ENCODE measurements at places on chromosomes 12 and 14.

DNA sequence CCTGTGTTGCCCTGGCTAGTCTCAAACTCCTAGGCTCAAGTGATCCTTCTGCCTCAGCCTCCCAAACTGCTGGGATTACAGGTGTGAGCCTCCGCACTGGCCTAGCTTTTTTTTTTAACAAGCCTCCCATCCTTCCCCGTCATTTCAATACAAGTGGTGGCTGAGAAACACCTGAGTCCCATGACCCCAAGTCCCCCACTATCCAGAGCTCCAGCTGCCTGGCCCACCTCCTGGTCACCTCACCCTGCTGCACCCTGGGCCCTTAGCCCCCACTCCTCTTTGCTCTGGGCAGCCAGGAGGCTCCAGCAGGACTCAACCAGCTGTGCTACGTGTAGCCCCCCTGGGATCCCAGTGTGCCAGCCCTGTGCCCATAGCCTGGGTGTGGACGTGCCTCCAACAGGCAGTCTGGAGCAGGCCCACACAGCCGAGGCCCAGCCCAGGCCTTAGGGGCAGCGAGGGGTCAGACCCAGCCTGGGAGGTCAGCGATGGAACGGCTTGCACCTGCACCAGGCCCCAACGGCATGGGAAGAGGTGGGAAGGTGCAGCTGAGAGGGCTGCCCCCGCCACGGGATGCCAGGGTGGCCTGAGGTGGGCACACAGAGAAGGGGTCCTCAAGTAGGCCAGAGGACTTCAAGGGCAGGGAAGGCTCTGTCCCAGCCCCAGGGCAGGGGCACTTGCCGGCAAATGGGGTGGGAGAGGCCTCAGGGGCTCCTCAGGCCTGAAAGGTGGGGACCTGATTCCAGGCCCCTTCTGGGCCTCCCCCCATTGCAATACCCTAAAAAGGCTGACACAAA, 6.5 kb downstream of the AHNAK2 start:
- no peak for DNase-seq

- no peak for DNase-seq
These were observed 158.0 kb downstream of the RIMBP2 start for GRCh38 chr12:130557886-130558765.

DNA sequence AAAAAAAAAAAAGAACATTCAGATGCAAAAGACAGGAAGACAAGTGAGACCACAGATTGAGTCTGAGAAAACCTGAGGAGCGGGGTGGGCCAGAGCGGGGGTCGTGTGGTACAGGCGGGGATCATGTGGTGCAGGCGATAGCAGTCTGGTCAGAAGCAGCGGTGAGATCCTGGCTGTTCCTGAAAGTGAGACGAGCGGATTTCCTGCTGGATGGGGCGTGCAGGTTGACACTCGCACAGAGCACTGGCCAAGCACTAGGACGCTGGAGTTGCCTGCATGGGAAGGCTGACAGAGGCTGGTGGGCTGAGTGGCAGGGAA, 35.7 kb downstream of the CDC42BPB start:
- DNase-seq, result no peak

DNA sequence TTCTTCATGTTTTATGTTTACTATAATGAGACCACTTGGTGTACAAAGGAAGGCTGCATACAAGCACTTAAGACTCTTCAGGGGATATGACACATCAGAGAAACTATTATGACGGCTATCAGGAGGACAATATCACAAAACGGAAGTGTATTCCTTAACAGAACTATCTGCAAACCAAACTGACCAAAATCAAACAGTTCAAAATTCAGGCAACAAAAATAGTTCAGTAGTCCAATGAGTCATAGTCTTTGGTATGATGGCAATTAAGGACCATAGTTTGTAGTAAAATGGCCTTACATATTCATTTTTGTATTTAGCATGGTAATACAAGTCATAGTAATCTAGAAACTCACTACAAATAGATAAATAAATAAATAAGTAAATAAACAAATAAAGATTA, 1638.7 kb upstream of the SEL1L start:
- DNase-seq, result no peak

GRCh38 chr14:95039259-95039992, 117.9 kb downstream of the DICER1 start:
- DNase-seq, result no peak

DNA sequence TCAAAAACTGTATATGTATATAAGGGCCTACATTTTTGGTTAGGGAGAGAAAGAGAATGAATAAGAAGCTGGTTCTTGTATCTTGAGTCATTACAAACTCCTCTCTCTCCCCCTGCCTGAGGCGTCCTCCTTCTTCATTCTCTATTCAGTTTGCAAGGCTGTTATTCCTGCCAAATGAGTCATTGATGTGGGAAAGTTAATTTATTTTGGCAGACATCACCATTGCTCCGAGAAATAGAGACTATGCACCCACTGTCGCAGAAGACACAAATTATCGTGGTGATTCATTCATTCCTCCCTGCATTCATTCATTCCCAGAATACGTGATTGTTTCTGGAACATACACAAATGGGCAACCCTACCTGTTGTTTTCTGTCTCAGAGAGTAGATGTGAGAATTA, 112.5 kb upstream of the MED13L start:
- DNase-seq, result no peak

- DNase-seq, result no peak
These were observed 29.3 kb downstream of the HECTD4 start for GRCh38 chr12:112352921-112353320.

- DNase-seq, result no peak
These were observed 411.9 kb downstream of the NELL2 start for GRCh38 chr12:44464180-44464579.

GRCh38 chr12:24948420-24948756, 513 bp downstream of the BCAT1 start:
- DNase-seq, result no peak

GRCh38 chr12:124140944-124141486, 153.9 kb upstream of the RFLNA start:
- no peak for DNase-seq

GRCh38 chr14:91997492-91997891, 42.4 kb downstream of the TRIP11 start:
- no peak for DNase-seq

DNA sequence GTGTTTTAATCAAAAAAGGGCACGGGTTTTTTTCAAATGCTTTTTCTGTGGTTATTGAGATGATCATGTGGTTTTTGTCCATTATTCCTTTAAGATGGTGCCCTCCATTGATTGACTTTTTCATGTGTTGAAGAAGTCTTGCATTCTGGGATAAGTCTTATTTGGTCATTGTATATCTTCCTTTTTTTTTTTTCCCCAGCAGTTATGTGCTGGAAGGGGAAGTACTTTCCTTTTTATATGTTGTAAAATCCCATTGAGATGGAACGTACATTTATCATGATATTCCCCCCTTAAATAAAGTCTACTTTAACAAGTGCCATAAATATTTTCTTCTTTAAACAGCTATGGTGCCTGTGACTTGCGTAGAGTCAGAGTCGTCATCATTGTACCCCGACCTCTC, 24.8 kb upstream of the MUCL1 start:
- DNase-seq, result no peak

- no peak for DNase-seq
These were observed 3.8 kb upstream of the TSPAN8 start for GRCh38 chr12:71161591-71161990.

- peak; percentile 54 for DNase-seq
These were observed 6.2 kb downstream of the MAP3K12 start for GRCh38 chr12:53492830-53493609.

DNA sequence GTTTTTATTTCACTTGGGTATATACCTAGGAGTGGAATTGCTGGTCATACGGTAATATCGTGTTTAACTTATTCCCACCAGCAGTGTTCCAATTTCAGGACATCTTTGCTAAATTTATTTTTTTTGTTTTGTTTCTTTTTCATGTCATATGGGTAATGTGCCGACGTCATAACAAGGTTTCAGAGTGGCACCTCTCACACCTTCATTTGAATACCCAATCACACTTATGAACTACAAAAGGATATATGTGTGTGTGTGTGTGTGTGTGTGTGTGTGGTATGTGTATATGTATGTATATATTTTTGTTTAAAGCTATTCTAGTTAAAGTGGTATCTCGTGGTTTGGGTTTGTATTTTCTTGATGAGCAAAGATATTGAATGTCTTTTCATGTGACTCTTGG, 12.1 kb downstream of the TRAF3 start:
- DNase-seq, result no peak

DNA sequence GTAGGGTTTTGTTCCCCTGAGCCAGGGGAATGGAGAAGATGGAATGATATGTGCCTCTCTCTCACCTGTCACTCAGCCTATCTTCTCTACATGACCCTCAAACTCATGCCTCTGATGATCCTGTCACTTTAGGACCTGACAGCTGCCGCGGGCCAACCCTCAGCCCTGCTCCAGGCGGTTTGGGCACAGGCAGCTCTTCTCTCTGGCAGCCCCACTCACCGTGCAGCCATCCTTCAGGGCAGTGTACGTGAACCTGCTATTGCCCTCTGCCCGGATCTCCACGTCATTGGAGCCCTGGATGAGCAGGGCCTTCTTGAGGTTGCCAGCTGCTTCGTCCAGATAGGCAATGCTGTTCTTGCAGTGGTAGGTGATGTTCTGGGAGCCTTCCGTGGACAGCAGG, 10.5 kb downstream of the TMEM106C start:
- no peak for DNase-seq

- no peak for DNase-seq
These were observed 226.8 kb upstream of the HMGA2 start for GRCh38 chr12:65597527-65597926.

DNA sequence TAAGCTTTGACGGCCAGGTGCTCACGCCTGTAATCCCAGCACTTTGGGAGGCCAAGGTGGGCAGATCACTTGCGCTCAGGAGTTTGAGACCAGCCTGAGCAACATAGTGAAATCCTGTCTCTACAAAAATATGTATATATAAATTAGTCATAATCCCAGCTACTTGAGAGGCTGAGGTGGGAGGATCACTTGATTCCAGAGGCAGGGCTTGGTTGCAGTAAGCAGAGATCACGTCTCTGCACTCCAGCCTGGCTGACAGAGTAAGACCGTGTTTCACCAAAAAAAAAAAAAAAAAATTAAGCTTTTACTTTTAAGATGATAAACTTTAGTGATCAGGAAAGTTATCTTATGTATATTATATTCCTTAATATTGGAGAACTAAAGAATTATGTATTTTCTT, 18.0 kb upstream of the SNAPC1 start:
- DNase-seq, result no peak

GRCh38 chr12:40104461-40105264, 1.2 kb downstream of the SLC2A13 start:
- no peak for DNase-seq

GRCh38 chr12:122982477-122982815, 2.0 kb downstream of the ARL6IP4 start:
- DNase-seq, result no peak

DNA sequence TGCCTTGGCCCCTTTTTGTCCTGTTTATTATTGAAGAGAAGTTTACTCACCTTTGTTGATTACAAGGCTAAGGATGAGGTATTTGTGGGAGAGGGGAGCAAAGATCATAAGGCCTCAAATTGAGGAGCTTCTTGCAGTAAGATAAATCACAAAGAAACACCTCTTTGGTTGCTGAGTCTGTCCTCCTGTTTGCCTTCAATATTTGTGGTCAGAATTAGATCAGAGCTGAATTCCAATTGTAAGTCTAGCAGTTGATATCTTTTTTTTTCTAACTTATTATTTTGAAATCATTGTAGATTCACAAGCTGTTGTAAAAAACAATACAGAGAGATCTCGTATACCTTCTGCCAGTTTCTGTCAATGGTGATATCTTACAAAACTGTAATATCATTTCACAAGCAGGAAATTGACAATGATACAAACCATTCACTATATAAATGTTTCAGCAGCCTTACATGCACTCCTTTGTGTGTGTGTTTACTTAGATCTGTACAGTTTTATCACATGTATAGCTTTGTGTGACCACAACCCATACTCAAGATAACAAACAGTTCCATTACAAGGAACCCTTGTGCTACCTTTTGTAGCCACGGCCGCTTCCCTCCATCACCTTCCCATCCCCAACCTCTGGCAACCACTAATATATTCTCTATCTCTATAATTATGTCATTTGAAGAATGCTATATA, 97.4 kb downstream of the KICS2 start:
- DNase-seq, result no peak

DNA sequence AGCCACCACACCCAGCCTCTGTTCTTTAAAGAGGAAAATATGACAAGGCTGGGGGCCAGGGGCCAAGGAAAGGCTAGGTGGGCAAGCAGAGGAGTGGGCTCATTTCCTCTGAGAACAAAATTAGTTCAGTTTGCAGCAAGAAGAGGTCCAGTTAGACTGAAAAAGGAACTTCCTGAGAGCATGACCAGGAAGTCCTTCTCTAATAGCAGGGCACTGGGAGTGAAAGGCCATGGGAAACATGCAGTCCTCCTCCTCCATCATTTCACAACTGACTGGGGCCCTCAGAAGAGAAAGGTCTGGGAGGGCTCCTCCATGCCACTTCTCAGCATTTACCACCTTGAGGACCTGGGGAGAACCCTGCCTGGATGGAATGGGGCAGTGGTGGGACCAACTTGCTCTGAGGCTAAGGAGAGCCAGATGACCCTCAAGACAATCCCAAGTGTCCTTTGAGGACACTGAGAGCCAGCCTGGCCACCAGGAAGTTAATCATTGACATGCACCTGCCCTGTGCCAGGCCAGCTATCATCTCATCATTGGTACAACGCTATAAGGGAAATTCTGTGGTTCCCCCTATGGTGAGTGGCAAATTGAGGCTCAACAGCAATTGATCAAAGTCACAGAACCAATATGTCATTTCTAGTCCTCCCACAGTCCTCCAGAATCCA, 2.0 kb downstream of the AQP2 start:
- no peak for DNase-seq

- no peak for DNase-seq
These were observed 56.6 kb downstream of the EID3 start for GRCh38 chr12:104360157-104360556.

GRCh38 chr14:35196571-35196970, 74.2 kb downstream of the PRORP start:
- no peak for DNase-seq

- DNase-seq, result peak; percentile 17
These were observed 182.2 kb upstream of the GRIP1 start for GRCh38 chr12:66860752-66861750.

DNA sequence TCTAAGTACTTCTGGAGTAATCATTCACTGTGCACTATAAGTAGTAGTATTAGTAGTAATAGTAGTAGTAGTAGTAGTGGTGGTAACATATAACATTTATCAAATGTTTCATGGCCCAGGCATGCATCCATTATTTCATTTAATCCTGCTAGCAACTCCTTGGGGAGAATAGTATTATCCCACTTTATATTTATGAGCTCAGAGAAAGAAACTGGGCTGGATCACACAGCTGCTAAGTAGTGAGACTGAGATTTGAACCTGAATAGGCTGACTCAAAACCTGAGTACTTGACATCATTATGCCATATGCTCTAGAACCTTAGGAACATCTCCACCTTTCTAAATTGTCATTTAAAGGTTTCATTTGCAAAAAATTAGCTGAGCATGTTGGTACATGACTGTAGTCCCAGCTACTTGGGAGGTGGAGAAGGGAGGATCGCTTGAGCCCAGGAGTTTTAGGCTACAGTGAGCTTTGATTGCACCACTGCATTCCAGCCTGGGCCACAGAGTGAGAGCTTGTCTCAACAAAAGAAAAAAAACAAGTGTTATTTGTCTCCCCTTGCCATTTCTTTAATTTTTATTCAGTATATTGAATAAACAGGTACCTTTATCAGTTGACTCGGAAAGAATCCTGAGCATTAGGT, 11.4 kb upstream of the NID2 start:
- DNase-seq, result no peak

Measured in activated CD8-positive, alpha-beta memory T cell treated with anti-CD3 and anti-CD28 coated beads for 1 hour (primary cell).